CD4-positive, alpha-beta T cell (primary cell): ENCODE measurements at places on chromosomes 4 and X.
A peak's percentile ranks its signal among the peaks of the same experiment; 100 is the strongest.

- DNase-seq: no peak
These were observed 594.1 kb downstream of the GLUD2 start for GRCh38 chrX:121641560-121641959.

DNA sequence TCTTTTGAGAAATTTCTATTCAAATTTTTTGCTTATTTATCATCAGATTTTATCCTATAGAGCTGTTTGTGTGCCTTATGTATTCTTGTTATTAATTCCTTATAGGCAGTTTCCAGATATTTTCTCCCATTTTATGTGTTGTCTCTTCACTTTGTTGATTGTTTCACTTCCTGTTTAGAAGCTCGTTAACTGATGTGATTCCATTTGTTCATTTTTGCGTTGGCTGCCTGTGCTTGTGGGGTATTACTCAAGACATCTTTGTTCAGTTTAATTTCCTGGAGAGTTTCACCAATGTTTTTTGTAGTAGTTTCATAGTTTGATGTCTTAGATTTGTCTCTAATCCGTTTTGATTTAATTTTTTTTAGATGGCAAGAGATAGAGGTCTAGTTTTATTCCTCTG is 14.6 kb downstream of the ZNF718 start:
- DNase-seq: no peak

GRCh38 chrX:48538641-48539344 is 721 bp upstream of the TBC1D25 start:
- peak; percentile 7 for DNase-seq

GRCh38 chr4:89369581-89369980 is 62.0 kb upstream of the GPRIN3 start:
- no peak for DNase-seq

DNA sequence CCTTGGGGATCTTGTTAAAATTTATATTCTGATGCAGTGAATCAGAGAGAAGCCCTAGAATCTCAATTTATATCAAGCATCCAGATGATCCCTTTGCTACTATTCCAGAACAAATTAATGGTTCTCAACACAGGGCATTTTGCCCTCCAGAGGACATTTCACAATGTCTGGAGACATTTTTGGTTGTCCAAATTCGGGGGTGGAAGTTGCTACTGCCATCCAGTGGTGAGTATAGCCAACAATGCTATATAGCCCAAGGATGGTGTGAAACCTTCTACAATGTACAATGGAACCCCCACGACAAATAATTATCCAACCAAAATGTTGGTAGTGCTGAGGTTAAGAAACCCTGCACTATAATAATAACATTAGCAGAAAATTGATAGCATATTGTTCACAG is 2440.0 kb downstream of the PCDH7 start:
- DNase-seq: no peak

DNA sequence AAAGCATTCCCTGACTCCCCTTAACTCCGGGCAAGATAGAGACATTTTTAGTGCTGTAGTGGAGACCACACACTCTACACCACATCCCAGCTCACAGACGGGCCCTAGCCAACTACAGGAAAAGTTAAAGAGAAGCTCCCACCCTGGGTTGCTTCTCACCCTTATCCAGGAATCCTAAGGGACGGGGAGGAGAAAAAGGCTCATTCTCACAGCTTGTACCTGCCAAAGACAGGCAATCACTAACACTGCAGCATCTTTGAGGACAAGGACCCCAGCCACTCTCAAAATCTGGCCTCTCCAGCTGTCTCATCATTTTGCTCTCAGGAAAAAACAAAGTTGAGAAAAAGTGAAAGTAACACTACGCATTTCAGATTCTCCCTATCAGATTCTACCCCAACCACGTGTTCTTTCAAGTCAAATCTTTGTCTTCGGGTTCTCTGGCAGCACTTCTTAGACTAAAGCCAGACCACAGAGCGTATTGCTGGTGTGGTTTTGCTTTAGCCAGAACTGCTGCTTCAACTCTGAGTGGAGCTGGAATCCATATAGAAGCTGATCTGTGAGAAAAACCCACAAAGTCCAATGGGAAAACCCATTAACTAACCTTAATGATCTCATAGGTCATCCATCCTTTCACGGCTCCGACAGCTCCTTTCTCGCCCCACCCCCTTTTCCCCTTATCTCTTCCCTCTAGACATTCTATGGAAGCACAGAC is 605.9 kb upstream of the DIPK2B start:
- DNase-seq: peak; percentile 22

DNA sequence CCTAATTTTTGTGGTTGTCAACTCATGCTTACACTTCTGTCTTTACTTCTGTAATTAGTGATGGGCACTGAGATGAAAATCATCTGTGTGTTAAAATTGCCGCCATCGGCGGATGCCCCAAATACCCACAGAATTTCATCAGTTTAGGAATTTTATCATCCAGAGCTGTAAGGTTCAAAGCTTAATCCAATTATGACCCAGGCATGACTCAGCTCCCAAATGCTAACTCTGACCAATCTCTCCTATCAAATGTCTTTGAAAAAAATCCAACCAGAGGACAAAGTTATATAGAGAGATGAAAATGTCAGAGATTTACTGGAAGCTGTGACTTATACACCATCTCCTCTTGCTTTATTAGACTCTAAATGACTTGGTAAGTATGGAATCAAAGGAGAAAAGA is 1048.7 kb upstream of the PRKX start:
- DNase-seq: no peak

DNA sequence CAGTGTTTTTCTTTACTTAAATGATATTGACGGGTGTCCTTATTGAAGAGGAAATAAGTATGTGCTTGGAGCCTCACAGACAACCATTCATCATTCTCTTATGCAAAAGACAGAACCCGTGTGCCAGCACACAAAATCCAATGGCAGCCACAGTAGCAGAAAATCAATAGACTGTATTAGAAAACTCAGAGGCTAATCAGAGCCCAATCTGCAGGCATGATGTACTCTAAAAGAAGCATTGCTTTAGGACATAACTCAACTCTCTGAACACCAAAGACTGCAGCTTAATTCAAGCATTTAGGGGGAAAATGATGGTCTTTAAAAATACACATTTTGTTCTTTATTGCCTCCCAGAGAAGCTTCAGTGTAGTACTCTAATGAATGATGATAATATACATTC is 476.9 kb downstream of the PDHA2 start:
- DNase-seq: no peak

- DNase-seq: no peak
These were observed 3.2 kb upstream of the FGF2 start for GRCh38 chr4:122823476-122823875.

DNA sequence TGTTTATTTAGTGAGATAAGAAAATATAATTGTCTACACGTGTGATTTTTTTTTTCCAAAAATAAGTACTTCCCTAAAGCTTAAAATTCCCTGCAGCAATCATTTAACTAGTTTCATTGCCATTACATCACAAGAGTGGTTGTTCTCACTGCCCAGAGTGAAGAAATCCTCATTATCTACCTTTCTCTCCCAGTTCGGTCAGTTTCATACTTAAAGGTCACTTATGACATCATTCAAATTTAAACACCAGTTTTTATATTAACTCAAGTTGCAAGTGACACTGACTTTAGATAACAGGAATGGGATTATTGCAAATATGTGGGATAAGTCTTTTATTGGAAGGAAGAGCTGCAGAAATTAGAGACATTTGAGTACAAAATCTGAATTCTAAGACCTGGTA is 1699.8 kb upstream of the IGFBP7 start:
- no peak for DNase-seq

GRCh38 chr4:188714907-188715306 is 575.7 kb downstream of the TRIML1 start:
- DNase-seq: no peak

- DNase-seq: no peak
These were observed 12.7 kb downstream of the DRP2 start for GRCh38 chrX:101232316-101232715.

- no peak for DNase-seq
These were observed 64.8 kb downstream of the TAB3 start for GRCh38 chrX:30824275-30824674.

- peak; percentile 6 for DNase-seq
These were observed 55.0 kb upstream of the PAK3 start for GRCh38 chrX:111041018-111041462.

- no peak for DNase-seq
These were observed 276.0 kb upstream of the TET2 start for GRCh38 chr4:104870495-104871233.

GRCh38 chrX:1210844-1211243 is 1.6 kb downstream of the CRLF2 start:
- DNase-seq: no peak

DNA sequence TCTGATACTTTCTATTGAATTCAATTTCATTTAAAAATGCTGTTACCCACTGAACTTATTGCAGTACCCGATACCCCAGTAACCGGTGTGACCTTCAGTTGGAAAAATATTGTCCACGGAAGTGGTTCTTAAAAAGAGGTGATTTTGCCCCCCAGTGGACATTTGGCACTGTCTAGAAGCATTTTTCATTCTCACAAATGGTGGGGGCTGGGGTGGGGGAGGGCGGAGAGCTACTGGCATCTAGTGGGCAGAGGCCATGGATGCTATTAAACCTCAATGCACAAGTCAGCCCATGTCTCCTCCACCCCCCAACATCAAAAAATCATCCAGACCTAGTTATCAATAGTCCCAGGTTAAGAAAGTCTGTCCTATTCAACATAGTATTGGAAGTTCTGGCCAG is 19.6 kb upstream of the CHM start:
- no peak for DNase-seq

DNA sequence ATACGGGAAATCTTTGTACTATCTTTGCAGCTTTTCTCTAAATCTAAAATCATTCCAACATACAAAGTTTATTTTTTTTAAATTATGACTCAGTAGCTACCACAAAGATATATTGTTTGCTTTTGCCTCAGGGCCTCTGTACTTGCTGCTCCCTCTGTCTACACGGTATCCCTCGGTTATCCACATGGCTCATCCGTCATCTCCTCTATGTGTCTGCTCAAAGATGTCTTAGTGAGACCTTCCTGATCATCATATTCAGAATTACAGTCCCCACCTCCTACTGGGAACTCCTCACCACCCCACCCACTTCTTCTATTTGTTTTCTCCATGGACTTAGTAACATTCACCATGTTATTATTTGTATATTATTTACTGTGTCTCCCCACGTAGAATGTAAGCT is 107.8 kb downstream of the PARM1 start:
- no peak for DNase-seq

GRCh38 chr4:74097631-74098426 is 1.2 kb downstream of the CXCL2 start:
- no peak for DNase-seq

DNA sequence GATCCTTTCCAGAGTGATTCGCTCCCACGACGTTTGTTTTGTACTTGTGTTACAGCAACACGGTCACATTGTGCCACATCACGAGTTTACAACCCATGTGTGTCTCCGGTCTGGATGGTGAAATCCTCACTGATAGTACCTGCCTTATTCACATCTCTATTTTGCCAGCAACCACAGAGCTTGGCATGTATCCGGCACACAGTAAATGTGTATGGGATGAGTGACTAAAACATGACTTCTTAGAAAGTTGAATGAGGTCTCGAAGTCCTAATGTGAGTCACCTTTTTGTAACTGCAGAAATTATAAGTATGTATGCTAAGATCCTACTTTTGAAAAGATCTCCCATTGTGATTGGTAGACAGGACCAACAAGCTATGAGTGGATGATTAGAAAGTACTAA is 7.5 kb downstream of the STOX2 start:
- no peak for DNase-seq

- DNase-seq: no peak
These were observed 228.9 kb upstream of the TTC29 start for GRCh38 chr4:147174591-147174990.

DNA sequence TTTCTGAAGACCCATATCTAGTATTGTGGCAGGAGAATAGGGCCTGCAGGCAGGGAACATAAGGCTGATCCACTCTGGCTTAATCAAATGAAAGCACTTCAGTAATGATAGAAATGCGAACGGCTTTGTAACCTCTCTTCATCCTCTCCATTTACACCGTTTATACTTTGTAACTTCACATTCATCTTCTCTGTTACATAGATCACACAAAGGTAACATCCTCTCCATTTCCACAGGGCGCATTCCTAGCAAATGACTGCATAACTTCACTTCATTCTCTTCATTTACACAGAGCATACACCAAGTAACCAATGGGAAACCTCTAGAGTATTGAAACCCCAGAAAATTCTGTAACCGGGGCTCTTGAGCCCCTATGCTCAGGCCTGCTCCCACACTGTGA is 65.5 kb upstream of the SLC34A2 start:
- DNase-seq: no peak

- DNase-seq: no peak
These were observed 251.5 kb downstream of the GPM6A start for GRCh38 chr4:175560604-175561003.

DNA sequence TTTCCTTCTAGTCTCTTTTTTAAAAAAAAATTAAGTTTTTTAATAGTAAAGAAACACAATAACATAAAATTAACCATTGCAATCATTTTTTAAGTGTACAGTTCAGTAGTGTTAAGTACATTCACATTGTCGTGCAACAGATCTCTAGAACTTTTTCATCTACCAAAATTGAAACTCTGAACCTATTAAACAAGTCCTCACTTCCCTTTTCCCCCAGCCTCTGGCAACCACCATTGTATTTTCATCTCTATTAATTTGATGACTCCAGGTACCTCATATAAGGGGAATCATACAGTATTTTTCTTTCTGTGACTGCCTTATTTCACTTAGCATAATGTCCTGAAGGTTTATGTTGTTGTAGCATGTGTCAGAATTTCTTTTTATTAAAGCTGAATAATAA is 31.8 kb downstream of the MSL3 start:
- no peak for DNase-seq

- DNase-seq: no peak
These were observed 8.5 kb downstream of the NSG1 start for GRCh38 chr4:4395371-4395770.

GRCh38 chrX:144627947-144628346 is 619.4 kb upstream of the SPANXN1 start:
- no peak for DNase-seq

DNA sequence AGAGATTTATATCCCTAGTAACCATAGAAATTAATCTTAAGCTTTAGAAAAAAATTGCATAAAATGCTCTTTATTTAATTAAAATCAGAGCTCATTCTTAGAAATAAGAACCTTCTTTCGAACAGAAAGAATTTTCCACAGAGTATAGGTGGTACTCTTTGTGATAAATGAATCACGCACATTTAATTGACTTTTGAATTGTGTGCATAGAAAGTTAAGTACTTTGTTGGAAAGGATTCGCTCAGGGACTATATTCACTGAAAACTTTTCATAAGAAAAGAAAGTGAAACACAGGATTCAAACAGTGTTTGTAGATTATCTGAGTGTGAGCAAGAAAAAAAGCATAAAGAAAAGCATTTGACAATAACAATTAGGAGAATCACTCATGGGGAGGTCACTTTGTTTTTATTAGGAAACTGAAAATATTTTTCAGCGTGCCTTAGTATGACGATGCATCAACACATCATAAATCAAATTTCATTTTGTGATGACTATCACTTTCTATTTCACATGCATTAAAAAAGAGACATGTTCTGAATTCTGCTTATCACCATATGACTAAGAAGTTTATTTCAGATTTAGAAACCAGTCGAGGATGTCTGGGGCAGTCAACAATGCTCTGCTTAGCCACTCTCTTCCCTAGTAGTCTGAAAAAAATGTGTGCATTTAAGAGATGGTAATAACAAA is 49.5 kb downstream of the STX18 start:
- DNase-seq: no peak
